ENCODE measurements at places on chromosomes 1 and 21. TPM values are rescaled to one million over a fixed set of nuclear protein-coding genes. Genes with fewer than 3 reads are reported as not detected.

ZNF648 gene
- not detected for total RNA-seq

DNAJC28 gene
- 1.5 TPM for total RNA-seq

PLA2G2C gene
- not detected for total RNA-seq

RGS1 gene
- 54.0 TPM for total RNA-seq

FLG2 gene
- total RNA-seq = 2.6 TPM

RNU1-1 gene
- total RNA-seq = under 0.01 TPM

ADCY10 gene
- not detected for total RNA-seq

NUDT4B gene
- 47.0 TPM for total RNA-seq

HIPK1 gene
- total RNA-seq = 59.1 TPM

C8B gene
- not detected for total RNA-seq

NFYC gene
- total RNA-seq = 38.9 TPM

TGFB2 gene
- total RNA-seq = 9.2 TPM

KRTAP21-2 gene
- total RNA-seq = not detected

PIGR gene
- not detected for total RNA-seq

NEGR1 gene
- 10.4 TPM for total RNA-seq

C4BPA gene
- total RNA-seq = not detected

CROCC gene
- total RNA-seq = 56.2 TPM

Measured in thoracic aorta (tissue), 2 donors.